ENCODE measurements at places on chromosomes 12 and 14.

DNA sequence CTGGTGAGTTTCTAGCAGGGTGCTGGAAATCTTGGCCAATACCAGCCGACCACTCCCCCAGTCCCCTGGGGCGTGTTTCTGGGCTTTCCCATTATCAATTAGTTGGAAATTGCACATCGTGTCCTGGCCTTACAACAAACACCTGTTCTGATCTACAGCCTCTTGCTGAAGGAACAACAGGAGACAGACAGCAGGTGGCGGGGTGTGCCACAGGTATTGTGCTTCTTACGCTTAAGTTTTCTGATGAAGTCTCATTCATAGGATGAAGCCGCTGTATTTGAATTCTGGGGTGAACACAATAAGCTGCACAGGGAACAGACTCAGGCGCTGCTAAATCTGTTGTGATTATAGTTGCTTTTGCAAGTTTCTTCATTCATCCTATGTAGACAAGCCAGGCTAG lies 703 bp downstream of the HIGD1C start:
- DNase-seq, result no peak

DNA sequence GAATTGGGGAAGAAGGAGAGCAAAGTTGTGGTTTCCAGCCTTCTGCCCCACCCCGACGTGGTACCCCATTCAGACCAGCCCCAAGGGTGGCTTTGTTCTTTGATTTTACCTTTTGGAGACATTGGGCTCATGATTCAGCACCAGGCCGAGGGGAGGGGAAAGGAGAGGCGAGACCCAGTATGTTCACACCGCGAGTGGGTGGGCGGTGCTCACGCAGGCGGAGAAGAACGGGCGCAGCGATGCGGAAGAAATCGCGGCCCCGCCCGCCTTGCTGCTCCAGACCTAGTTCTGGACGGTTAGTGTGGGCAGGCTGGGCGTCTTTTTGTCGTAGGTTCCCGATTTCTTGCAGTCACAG lies 963 bp downstream of the ATL1 start:
- DNase-seq, result peak; percentile 72

DNA sequence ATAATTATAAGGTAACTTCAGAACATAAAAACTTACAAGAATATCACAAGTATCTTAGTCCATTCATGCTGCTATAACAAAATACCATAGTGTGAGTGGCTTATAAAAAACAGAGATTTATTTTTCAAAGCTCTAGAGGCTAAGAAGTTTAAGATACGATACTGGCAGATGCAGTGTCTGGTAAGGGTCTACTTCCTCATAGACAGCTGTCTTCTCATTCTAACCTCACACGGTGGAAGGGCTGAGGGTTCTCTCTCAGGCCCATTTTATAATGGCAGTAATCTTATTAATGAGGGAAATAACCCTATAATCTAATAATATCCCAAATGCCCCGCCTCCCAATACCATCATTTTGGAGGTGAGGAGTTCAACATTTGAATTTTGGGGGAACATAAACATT lies 23.7 kb upstream of the OSBPL8 start:
- DNase-seq, result no peak

DNA sequence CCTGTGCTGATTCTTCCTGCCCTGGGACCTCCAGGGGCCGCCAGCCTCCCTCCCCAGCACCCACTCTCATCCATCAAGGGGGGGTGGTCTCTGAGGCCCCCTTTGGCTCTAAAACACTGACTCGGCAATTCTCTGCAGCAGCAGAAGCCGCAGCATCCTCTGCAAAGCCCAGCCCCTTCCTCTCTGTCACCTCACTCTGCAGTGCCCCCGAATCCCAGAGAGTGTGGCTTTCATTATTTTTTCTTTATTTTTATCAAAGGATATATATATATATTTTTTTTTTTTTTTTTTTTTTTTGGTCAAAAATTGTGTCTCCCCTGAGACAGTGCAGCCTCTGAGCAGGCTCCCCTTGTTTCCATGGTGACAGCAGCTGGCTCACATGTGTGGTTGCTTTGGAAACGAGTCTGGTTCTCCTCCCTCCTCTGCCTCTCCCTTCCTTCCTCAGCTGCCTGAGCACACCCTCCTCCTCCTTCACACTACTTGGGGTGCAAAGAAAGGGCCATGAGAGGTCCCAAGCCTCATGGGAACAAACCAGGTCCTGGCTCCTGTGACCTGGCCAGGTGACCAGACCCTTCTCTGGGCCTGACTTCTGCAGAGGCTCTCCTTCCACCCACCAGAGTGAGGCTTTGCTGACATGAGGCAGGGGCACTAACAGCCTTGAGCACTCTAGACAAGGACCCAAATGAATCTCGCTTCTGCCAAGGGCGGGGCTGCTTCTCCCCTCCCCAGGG lies 100.5 kb downstream of the LRRC74A start:
- peak; percentile 54 for DNase-seq

DNA sequence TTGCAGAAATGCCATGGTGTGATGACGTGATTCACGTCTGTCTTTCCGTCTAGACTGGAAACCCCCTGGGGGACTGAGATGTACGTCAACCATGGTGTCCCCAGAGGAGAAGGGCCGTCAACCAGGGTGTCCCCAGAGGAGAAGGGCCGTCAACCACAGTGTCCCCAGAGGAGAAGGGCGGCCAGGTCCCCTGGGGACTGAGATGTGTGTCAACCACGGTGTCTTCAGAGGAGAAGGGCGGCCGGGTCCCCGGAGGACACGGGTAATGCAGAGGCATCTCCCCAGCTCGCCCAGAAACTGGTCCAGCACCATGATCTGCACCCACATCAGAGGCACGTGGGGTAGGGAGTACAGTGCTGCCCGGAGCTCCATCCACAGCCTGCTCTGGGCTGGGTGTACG lies 30.6 kb upstream of the GALNT9 start:
- DNase-seq, result no peak

GRCh38 chr12:50611021-50611744 lies 106.4 kb downstream of the DIP2B start:
- peak; percentile 42 for DNase-seq

- no peak for DNase-seq
These were observed 164.1 kb upstream of the PELI2 start for GRCh38 chr14:55954108-55954507.

DNA sequence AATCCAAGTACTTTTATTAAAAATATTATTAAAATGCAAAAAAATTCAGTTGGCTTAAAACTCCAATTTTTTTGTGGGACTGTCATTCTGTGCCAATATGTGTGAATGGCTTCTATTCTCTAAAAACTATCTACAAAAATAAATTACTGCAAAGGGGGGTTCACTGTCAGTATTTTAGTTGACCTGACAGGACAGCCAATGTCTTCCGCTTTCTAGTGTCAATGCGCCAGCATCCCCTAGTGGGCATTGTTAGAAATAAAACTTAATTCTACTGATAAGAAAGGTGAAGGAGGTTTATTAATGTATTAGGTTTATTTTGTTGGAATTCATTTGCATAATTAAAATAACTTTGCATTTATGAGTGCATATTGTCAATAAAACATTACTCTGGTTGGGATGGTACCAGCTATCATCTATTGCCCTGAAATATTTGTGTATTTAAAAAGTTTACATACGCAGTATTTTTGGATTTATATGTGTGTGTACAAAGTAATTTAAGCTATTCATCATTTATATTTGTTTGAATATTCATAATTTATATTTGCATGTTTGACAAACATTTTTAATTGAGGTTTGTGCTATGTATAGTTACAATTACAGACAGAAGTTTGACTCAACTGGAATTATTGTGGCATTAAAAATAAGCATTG lies 527.2 kb downstream of the FLRT2 start:
- peak; percentile 72 for DNase-seq

GRCh38 chr12:100248886-100249285 lies 18.0 kb downstream of the DEPDC4 start:
- no peak for DNase-seq

DNA sequence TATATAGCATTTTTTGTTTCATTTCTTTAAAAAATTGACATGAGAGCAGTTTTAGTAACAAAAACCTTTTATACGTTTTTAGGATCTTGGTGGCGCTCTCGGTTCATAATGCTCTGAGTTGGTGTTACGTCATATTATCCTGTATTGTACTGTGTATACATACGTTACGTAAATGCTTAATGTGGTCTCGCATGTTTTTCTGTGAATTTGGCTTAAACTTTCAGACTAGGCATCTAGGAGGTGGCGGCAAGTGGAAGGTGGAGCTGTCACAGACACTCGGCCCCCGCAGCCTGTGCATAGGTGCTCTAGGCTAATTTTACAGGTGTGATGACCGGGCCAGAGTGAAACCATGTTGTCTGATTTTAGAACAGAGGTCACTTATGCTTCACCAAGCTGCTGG lies 60.0 kb downstream of the PPP2R5C start:
- DNase-seq, result no peak

DNA sequence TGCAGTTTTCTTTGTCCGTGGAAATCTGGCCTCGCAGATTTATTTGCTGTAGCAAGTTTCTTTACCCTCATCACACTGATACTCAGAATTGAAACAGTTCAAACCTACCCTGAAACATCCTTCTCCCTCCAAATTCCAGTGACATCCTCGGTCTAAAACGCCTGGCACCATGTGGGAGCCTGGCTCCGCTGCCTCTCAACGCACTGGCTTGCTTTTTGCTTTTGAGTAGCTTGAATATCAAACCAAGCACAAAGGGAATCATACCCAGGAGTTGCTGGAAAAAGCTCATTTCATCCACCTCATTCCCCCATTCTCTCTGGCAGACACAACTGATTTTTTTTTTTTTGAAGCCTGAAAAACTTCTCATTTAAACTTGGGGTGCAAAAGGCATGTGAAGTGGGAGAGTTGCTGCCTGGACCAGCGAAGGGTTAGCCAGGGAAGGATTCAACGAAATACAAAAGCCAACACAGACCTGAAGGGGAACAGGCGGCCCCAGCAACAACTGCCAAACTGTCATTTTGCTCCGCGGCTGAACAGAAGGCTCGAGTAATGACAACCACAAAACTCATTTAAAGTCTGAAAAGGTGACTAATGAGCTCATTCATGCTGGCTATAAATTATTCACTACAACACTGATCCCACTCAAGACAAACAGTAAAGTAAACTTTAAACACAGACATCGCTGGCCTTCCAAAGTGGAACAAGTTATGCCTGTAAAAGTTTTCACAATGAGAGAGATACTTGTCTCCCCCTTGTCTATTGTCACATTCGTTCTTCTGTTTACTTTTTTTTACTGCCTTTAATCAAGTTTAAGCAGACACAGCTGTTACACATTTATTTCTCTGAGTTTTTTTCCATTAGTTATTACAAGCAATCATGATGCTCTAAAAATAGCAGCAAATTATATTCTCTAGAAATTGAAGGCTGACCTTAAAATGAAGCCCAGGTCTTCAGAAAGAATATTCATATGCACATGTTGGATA lies 12.5 kb upstream of the FOXN3 start:
- peak; percentile 64 for DNase-seq

GRCh38 chr12:6225630-6226001 lies 25.4 kb downstream of the CD9 start:
- no peak for DNase-seq

- DNase-seq, result no peak
These were observed 40.7 kb upstream of the CMKLR1 start for GRCh38 chr12:108379823-108380222.

GRCh38 chr14:26597589-26598080 lies at the start of gene NOVA1:
Gene NOVA1, minus strand, starts transcription at chr14:26598033. Its CDS starts 597 bp downstream, at chr14:26597436.
- no peak for DNase-seq

DNA sequence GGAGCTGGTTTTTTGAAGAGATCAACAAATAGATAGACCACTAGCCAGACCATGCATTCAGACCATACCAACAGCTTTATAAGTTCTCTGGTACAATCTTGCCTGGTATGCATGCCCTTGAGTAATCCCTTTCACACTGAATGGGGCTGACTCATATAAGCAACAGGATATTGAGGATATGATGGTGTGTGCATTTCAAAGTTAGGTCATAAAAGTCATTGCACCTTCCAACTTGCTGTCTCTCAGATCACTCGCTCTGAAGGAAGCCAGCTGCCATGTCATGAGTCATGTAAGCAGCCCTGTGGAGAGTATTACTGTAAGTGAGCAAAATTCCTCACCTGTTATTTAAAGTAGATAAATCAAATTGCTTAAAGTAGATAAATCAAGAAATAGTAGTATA lies 45.0 kb upstream of the OR6J1 start:
- no peak for DNase-seq
